ENCODE measurements at places on chromosomes 3 and 15.

DNA sequence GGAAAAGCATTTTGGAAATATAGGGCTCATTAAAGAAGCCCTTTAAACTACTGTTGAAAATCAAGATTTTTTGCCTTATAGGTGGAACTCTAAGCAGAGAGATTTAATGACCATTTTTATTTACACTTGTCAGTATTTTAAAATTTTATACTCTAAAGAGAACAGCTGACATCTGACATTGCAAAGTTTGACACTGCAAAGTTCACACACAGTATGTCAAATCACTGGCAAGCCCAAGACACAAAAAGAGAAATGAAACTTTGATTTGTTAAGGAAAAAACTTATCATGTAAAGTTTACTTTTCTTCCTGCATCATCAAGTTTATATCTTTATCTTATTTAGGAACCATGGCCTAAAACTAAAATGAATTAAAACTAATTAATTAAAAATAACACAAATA, 40.2 kb downstream of the DPH6 start:
- DNase-seq, result no peak

DNA sequence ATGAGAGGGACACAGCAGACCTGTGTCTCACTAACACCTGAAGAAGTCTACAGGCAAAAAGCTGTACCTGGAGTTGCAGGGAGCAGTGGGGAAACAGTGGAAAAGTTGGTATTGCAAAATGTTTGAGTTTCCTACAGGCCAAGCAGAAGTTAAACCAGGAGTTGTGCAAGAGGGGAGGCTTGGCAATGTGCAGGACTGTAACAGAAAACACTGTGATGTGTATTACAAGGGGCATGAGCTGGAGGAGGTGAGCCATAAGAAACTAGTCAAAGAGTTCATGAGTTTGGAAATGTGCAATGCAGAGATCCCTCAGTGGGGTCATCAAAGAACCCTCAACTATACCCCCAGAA, 47.1 kb upstream of the SERPINI2 start:
- DNase-seq, result no peak

DNA sequence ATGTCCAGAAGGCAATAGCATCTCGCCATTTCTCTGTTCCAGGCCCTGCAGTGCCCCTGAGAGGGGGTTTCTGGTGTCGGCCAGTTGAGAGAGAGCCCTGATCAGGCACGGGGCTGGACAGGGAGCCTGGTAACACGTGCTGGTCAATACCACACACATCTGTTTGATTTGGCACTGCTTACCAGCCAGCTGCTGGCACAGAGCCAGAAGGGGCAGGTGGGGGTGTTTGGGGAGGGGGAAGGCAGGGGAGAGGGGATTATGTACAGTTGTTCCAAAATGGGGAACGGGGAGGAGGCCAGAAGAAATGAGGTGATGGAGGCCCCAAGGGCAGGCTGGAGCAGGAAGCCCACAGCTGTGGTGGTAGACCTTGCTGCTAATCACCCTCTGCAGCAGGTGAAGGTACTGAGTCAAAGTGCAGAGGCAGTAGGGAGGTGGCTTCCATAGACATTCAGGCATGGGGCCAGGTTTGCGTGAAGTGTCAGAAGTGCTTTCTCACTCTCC, 153.5 kb upstream of the LPP start:
- DNase-seq, result no peak

GRCh38 chr15:19943515-19943914, 598.1 kb downstream of the GOLGA6L6 start:
- no peak for DNase-seq

DNA sequence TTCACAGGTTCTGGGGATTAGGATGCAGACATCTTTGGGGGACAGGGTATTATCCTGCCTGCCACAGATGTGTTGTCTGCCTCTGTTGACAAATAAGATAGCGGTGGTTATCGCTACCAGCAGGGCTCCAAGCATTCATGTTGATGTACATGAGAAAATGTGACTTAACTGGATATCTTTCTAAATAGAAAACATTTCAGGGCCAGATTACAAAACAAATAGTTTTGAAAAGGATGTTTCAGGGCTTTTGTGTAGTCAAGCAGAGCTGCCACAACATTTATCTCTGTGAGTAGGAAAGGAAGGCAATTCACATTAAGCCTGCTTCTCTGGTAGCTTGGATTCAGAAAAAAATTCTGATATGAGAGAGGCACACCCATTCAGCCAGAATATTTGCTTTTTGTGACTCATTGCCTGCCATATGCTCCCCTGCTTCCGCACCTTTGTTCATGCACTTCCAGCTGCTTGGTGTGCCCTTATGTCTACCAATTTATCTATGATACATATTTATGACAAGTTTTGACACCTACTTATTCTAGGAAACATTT, 22.8 kb downstream of the PLS1 start:
- no peak for DNase-seq

- DNase-seq, result no peak
These were observed 45.3 kb upstream of the SLCO2A1 start for GRCh38 chr3:134074790-134075567.

DNA sequence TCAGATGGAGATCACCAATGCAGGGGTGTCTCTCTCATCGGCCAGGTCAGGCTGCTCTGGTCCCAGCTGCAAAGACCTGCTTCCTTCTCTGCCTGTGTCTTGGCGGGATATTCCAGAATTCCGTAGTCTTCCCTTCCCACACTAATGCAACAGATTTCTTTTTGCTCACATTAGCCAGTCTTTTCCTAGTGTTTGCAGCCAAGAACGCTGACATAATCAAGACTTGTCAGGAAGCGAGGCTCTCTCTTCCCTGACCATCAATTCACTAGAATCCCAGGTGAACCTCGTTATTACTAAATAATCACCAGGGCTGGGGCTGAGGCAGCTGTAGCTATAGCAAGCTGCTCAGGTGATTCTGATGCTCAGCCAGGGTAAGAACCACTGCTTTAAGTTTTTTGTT, 43.2 kb upstream of the ACKR4 start:
- DNase-seq, result no peak

DNA sequence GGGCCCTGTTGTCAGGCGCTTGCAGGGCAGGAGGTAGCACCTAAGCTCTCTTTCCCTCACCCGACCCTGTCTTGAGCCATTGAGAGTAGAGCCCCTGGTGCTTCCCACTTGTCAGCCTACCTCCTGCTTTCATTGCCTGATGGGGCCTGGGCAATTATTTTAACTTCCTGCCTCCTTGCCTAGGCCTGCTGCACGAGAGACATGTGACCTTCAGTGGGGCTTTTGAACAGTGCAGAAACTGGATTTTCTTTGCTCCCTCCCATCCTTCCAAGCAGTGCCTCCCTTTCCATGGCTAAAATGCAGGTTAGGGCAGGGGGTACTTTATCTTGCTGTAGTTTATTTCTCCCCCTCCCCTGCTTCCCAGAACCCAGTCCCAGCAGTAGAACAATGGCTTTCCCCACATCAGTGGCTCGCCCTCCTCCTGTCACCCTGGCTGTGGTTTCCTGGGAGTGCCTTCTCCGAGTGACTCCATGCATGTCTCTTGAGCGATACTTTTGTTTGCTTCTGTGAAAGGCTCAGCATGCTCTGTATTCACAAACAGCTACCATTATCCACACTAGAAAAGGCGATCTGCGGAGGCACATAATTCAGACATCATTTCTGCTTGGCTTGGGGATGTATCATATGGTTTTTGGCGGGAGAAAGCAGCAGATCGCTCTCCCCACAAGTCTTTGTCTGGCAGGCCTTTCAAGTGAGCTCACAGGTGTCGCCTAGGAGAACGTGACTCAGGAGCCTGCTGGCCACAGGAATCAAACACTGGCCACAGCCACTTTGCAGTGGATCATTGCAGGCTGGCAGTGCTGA, 24.1 kb downstream of the PDIA5 start:
- DNase-seq, result no peak

DNA sequence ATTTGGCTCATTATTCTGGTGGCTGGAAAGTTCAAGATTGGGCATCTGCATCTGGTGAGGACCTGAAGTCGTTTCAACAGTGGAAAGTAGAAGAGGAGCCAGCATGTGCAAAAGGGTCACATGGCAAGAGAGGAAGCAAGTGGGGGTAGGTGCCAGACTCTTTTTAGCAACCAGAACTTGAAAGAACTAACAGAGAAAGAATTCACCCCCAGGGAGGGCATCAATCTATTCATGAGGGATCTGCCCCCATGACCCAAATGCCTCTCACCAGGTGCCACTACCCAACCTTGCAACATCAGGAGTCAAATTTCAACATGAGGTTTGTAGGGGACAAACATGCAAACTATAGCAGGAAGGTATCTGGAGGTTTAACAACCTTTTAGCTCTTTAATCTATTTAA, 10.3 kb upstream of the RYK start:
- DNase-seq, result no peak

GRCh38 chr15:94352636-94353487, 121.5 kb downstream of the MCTP2 start:
- DNase-seq, result no peak

GRCh38 chr3:9951962-9952805, at the start of gene PRRT3:
TSS of gene PRRT3 (minus strand) at chr3:9952408. CDS start at chr3:9950115, 2,293 bp downstream.
- DNase-seq, result no peak

- no peak for DNase-seq
These were observed 13.2 kb upstream of the GPR160 start for GRCh38 chr3:170024581-170024980.

- DNase-seq, result no peak
These were observed 215.5 kb upstream of the RORA start for GRCh38 chr15:61444585-61444984.

DNA sequence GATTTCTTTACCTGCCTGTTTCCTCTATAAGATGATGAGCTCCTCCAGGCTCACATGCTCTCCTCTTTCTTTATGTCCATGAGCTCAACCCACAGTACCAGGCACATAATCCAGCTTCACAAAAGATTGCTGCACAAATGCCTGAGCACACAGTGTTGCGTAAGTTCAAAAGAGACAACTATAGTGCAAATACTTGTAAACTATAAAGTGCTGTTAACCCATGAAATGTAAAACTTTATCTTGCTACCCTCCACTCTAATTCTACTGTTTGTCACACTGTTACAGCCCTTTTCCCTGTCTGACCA, 101.0 kb upstream of the LPP start:
- DNase-seq, result no peak

DNA sequence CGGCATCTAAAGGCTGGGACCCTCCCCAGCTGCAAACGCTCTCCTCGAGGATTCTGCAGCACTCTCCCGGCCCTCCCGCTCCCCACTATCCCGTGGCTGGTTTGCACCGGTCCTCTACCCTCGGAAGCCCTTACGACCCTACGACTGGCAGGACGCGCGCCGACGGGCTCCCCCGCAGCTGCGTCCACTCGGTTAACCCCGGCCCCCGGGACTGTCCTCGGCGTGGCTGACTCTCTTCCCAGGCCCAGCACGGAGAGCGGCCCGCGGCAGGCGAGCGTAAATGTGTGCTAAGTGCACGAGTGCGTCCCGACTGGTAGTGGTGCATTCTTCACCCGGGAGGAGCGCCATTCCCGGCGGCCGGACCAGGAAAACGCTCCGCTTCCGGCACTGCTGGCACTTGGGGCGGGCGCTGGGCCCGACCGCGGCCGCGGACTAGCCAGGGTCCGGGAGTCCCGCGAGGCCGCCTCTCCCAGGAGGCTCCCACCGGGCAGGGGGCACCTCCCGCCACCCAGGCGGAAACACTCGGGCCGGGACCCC, 508 bp downstream of the GORASP1 start:
- DNase-seq, result no peak

DNA sequence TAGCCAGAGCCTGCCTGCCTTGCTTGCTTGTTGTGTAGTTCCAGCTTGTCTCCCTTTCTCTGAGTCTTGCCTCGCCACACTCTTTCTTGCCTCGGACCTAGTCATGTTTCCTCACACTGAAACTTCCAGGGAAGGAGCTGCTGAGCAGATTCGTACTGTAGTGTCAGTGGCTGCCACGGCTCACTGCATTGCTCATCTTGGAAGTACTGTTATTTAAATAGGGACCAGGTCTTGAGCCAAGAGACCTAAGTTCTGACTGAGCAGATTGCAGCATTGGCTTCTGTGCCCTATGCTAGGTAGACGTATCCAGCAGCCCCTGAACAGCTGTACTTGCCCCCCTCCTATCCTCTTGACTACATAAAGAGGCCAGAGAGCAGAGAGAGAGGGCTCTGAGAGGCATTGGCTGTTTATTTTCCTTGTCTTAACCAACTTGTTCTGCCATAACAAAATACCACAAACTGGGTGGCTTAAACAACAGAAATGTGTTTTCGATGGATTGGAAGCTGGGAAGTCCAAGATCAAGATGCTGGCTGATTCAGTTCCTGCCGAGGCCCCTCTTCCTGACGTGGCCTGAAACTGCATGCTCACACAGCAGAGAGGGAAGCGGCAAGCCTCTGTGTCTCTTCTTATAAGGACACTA, 5.8 kb upstream of the RARRES1 start:
- DNase-seq, result no peak

GRCh38 chr15:89211678-89212170, 9.7 kb downstream of the RLBP1 start:
- no peak for DNase-seq

- DNase-seq, result no peak
These were observed 37.2 kb upstream of the PRR20G start for GRCh38 chr3:127324913-127325628.

- DNase-seq, result no peak
These were observed 78.6 kb downstream of the WDR49 start for GRCh38 chr3:167575000-167575600.

GRCh38 chr3:33798113-33798417, 365 bp upstream of the PDCD6IP start:
- no peak for DNase-seq

- DNase-seq, result no peak
These were observed 135.0 kb downstream of the STAG1 start for GRCh38 chr3:136617198-136617597.

GRCh38 chr3:134710313-134710680, 59.5 kb upstream of the KY start:
- no peak for DNase-seq

- no peak for DNase-seq
These were observed 381.2 kb upstream of the TBL1XR1 start for GRCh38 chr3:177578488-177578887.

GRCh38 chr3:42906070-42906847, at the start of gene ZNF662:
TSS of gene ZNF662 (plus strand) at chr3:42906142. CDS start at chr3:42908115, 1,973 bp downstream.
- DNase-seq, result peak; percentile 35

DNA sequence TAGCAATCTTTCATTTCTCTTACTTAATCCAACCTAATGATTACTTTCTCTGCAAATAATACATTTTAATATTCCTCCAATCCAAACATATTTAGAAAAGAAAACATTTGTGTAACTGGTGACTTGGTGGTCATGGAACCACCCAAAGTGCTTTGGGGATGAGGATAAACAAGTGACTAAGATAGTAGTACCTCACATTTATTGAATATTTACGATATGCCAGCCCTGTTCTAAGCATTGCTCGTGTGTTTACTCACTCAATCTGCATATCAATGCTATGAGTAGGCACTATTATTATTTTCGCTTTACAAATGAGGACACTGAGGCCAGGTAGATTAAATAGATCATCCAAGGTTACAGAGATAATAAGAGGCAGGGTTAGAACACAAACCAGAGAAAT, 189.5 kb downstream of the SHOX2 start:
- DNase-seq, result no peak

DNA sequence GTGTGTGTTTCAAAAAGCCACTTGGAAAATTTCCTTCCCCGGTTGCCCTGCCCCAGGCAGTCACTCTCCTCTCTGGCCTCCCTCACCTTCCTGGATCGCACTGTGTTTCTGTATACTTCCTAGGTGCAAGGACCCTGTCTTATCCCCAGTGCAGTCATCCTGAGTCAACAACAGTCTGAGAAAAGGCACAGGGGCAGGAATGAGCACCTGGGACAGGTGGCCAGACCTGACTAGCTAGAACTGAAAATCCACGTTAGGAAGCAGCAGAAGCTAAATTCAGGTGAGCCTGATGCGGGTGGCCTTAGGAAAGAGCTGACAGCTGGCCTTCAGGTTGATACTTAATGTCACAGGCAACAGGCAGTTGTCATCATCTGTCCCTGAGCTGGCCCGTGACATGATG, 62.9 kb upstream of the VGLL4 start:
- DNase-seq, result no peak
